Osteocyte (in vitro differentiated cells): ENCODE measurements at places on chromosomes 5 and 9. TPM values are rescaled to one million over a fixed set of nuclear protein-coding genes. Genes with fewer than 3 reads are reported as not detected.

KIF20A gene
- 14.7 and 16.4 TPM in 2 replicates for total RNA-seq

BTNL8 gene
- not detected in 2 replicates for total RNA-seq

F2R gene
- total RNA-seq: 108 and 113 TPM in 2 replicates

HAUS6 gene
- total RNA-seq: 8.6 and 9.5 TPM in 2 replicates

GADD45G gene
- 0.71 and 1.0 TPM in 2 replicates for total RNA-seq

AHRR gene
- 54.9 and 55.8 TPM in 2 replicates for total RNA-seq

DNA sequence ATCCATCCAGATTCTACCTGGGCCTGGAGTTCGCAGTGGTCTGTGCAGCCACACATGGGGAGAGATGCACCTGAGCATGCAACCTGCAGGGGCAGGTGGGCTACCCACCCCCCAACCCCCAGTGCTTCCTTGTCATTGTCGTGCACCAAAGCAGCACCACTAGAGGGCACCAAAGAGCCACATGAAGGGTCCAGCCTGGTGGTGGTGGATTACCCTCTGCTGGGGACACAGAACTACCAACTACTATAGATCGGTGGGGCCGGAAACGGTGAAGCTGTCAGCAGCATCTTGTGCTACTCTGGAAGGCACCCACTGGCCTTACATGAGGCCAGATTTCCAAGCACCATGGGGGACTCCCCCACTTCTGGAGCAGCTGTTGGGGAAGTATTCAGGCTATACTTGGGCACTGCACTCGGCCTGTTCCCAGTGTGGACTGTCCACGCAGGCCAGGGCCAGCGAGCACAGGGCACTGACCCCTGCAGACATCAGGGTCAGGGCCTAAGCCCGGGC lies 60.2 kb upstream of the TBC1D2 start:
- peak; percentile 91 for DNase-seq
- no peaks in the 10 kb centered on the region for H3K4me1 ChIP-seq
- H3K27ac ChIP-seq: no peak overlapping the region
- H3K4me3 ChIP-seq: no peak overlapping the region
- no peaks in the 10 kb centered on the region for H3K36me3 ChIP-seq

DNA sequence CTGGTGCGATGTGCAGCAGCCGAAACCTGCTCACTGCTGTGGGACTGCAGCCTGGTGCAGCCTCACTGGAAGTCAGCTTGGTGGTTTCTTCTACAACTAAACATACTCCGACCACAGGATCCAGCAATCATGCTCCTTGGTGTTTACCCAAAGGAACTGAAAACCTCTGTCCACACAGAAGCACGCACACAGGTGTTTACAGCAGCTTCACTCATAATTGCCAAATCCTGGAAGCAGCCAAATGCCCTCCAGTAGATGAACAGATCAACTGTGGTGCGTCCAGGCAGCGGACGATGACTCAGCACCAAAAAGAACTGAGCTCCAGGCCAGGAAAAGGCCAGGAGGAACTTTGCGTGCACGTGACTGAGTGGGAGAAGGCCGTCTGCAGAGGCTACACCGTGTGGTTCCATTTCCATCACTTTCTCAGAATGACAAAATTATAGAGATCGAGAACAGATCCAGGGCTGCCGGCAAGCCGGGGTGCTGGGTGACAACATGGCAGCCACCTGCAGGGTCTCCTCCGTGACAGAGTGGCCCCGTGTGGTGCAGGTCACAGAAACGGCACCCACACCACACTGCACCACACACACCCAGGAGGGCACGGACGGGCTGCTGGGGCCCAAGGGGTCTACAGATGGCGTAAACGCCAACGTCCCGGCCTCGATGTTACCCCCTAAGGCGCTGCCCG lies 23.1 kb upstream of the NSMF start:
- no peaks in the 10 kb centered on the region for H3K36me3 ChIP-seq
- peaks cover 38% of the 10 kb centered on the region for H3K4me1 ChIP-seq
- no peaks in the 10 kb centered on the region for H3K27me3 ChIP-seq
- no peak overlapping the region for H3K4me3 ChIP-seq
- peak overlapping the region; percentile 80 for H3K27ac ChIP-seq

DNA sequence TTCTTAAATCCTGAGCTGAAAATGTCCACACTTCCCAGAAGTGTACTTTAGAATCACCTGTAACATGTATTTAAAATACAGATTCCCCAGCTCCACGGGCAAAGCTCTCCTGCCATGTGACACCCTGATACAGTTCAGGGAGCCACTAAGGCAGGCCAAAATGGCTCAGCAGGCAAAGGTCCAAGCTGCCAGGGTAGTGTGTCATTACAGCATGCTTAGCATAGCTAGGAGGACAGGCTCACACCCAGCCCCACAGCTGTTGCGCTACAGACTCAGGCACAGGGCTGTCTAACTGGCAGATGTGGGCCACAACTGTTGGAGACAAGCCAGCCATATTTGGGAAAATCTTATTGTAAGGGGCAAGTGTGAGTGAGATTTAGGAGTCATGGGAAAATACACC lies 73.0 kb downstream of the C9orf85 start:
- H3K27ac ChIP-seq: no peak overlapping the region
- no peak for DNase-seq
- H3K4me3 ChIP-seq: no peak overlapping the region

DNA sequence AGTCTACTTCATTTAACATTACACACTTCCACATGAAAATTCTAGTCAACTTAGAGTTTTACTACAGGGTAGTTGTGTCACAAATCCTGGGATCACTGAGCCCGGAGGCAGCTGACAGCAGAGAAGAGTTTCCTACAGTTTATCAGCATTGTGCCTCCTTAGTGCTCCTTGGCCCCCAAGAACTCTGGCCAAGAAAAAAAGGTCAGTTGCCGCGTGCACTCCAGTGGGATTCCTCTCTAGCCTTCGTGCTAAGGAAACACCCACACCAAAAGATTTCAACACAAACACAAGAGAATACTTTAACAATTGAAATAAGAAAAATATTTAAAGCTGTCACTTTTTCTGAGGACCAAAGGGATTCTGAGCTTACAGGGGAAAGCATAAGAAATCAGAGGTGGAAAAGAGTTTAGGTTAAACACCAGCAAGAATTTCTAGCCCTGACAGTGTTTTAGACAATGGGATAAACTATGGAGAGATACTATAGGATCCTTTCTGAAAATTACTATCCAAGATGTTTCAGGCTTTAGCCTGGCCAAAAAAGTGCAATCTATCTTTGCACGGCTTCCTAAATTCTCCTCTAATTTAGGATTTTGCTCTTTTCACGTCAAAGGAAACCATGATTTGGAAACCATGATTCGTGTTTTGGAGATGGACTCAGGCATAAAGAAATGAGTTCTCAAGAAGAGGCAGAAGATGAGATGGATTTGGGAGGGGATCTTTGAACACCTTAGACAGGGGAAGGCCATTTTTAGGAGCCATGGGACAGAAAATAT lies 606.8 kb downstream of the RAB3C start:
- H3K36me3 ChIP-seq: peaks cover under 1% of the 10 kb centered on the region
- no peak overlapping the region for H3K4me3 ChIP-seq
- H3K4me1 ChIP-seq: peaks cover 17% of the 10 kb centered on the region
- no peaks in the 10 kb centered on the region for H3K27me3 ChIP-seq

- H3K36me3 ChIP-seq: no peaks in the 10 kb centered on the region
- H3K27me3 ChIP-seq: no peaks in the 10 kb centered on the region
- peaks cover 25% of the 10 kb centered on the region for H3K4me1 ChIP-seq
These were observed 92.8 kb upstream of the CAST start for GRCh38 chr5:96569332-96569731.

GRCh38 chr9:130051855-130052254 lies 1.9 kb upstream of the GPR107 start:
- peak overlapping the region; percentile 23 for H3K27ac ChIP-seq
- DNase-seq: no peak
- H3K27me3 ChIP-seq: no peaks in the 10 kb centered on the region

- peaks cover 33% of the 10 kb centered on the region for H3K4me1 ChIP-seq
- DNase-seq: no peak
- H3K36me3 ChIP-seq: no peaks in the 10 kb centered on the region
- no peak overlapping the region for H3K4me3 ChIP-seq
- H3K27me3 ChIP-seq: no peaks in the 10 kb centered on the region
These were observed 228.0 kb downstream of the SNX18 start for GRCh38 chr5:54745599-54745998.

- no peak for DNase-seq
- peaks cover 50% of the 10 kb centered on the region for H3K27me3 ChIP-seq
- no peak overlapping the region for H3K4me3 ChIP-seq
- peaks cover 4% of the 10 kb centered on the region for H3K4me1 ChIP-seq
- H3K36me3 ChIP-seq: no peaks in the 10 kb centered on the region
These were observed 118.0 kb downstream of the ESM1 start for GRCh38 chr5:54867310-54867944.

- H3K4me1 ChIP-seq: peaks cover 36% of the 10 kb centered on the region
- peak; percentile 40 for DNase-seq
- peak overlapping the region; percentile 74 for H3K27ac ChIP-seq
- no peak overlapping the region for H3K4me3 ChIP-seq
- peaks cover 34% of the 10 kb centered on the region for H3K36me3 ChIP-seq
- H3K27me3 ChIP-seq: no peaks in the 10 kb centered on the region
These were observed 11.4 kb downstream of the MACROH2A1 start for GRCh38 chr5:135387629-135387960.

DNA sequence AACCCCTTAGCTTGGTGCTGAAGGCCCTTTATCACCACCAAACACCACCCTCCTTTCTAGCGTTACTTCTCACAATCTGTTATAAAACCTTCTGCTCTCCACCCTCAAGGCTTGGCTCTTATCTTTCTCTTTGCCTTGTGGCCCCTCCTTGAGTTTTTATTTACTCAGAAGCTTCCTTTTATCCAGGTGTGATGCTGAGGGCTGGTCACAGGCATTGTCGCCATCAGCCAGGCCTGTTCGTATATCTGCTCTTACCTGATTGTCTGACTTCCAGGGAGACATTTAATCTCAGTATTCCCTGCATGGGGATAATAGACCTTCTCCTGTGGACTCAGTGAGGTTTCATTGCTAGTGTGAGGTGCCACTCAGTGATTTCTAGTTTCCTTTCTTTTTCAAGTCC lies 34.2 kb downstream of the MEGF10 start:
- H3K36me3 ChIP-seq: no peaks in the 10 kb centered on the region
- no peak overlapping the region for H3K4me3 ChIP-seq
- peaks cover 15% of the 10 kb centered on the region for H3K4me1 ChIP-seq

- H3K27me3 ChIP-seq: no peaks in the 10 kb centered on the region
- H3K36me3 ChIP-seq: no peaks in the 10 kb centered on the region
- no peak overlapping the region for H3K4me3 ChIP-seq
- H3K27ac ChIP-seq: no peak overlapping the region
These were observed 92.6 kb downstream of the LIFR start for GRCh38 chr5:38463634-38464521.

GRCh38 chr9:91905991-91906469 lies 44.0 kb downstream of the ROR2 start:
- no peak for DNase-seq
- no peak overlapping the region for H3K27ac ChIP-seq
- peaks cover 50% of the 10 kb centered on the region for H3K4me1 ChIP-seq

DNA sequence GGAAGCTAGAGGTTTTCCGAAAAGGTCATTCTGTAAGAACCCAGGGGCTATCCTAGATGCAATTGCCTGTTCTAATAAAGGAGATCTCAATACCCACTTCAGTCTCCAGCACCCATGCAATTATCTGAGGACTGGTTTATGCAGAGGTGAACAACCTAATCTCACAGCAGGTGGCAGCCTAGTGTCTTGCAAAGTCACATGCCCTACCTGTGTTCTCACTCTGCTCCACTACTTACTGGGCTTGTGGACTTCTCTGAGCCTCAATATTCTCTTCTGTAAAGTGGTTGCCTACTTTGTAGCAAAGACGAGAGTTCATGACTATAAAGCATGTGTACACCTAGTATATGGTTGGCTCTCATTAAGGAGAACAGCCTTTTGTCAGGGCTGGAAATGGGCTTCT lies 21.0 kb upstream of the ALDH1B1 start:
- no peaks in the 10 kb centered on the region for H3K36me3 ChIP-seq
- no peak overlapping the region for H3K27ac ChIP-seq
- no peak for DNase-seq
- H3K27me3 ChIP-seq: peaks cover 26% of the 10 kb centered on the region
- no peaks in the 10 kb centered on the region for H3K4me1 ChIP-seq
